ENCODE measurements at places on chromosomes 3 and 15.

DNA sequence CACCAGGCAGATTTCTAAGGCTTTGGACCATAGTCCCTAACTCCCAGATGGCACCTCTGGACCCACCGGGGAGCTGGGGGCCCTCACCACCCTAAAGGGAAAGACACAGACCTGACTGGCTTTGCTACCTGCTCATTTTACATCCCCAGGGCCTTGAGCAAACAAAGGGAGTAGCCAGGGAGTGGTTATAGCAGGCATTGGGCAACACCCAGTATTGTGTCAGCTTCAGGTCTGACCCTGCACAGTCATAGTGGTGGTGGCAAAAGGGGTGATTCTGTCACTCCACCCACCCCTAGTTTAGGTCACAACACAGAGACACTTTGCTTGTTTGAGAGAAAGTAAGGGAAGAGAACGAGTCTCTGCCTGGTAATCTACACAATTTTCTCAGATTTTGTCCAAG lies 352.5 kb downstream of the DIPK2A start:
- DNase-seq: no peak

GRCh38 chr3:66487465-66487864 lies 13.4 kb downstream of the LRIG1 start:
- DNase-seq: no peak

- DNase-seq: no peak
Measured at GRCh38 chr3:23246651-23247050, 43.5 kb downstream of the UBE2E2 start.

DNA sequence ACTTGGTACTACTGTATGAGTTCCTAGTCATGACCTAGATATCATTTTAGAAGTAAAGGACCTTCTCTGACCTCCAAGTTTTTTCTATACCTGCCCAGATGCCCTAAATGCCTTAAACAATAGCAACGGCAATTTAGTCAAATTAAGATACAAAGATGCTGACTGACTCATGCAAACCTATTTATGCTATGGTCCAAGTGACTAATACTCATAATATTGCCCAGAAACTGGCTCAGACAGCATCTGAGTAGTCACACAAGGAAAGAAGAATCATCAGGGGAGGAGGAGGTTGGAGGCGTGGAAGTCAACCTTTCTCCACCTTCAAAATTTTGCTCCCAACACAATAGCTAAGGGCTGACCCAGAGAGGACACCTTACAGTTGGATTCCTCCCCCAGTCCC lies 6.8 kb downstream of the FYCO1 start:
- DNase-seq: no peak

GRCh38 chr15:75232252-75232813 lies 25.8 kb upstream of the GOLGA6C start:
- no peak for DNase-seq

DNA sequence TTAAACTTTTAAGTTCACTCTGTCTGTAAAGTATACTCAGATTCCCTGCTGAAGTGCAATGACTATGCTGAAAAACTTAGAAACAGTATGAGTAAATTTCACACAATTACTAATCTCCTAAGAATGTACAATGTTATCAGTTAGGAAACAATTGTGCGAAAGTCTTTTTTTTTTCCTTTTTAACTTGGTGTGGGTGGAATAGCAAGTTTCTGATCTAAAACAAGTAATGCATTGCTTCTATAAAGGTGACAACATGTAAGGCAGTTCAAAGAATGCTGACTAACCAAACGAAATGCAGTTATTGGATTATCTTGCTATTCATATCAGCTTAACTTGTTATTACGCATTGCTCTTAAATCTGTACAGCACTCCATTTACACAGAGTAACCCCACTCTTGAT lies 19.3 kb upstream of the SLC12A8 start:
- no peak for DNase-seq

DNA sequence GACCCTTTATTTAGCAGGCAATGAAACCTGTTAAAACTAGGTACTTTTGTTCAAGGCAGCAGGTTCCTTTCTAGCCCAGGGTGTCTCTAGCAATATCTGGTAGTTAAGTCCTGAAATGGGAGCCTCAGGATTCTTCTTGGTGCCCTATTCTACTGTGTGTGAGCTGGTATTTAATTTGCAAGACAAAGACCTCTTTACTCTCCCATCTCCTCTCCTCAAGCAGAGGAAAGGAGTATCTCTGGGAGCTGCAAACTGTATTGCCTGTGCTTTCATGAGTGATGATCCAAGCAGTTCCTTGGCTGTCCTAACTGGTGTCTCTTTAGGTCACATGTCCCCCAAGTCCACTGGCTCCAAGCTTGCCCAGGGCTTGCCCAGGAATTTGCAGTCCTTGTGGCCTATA lies 188.2 kb downstream of the SI start:
- no peak for DNase-seq

DNA sequence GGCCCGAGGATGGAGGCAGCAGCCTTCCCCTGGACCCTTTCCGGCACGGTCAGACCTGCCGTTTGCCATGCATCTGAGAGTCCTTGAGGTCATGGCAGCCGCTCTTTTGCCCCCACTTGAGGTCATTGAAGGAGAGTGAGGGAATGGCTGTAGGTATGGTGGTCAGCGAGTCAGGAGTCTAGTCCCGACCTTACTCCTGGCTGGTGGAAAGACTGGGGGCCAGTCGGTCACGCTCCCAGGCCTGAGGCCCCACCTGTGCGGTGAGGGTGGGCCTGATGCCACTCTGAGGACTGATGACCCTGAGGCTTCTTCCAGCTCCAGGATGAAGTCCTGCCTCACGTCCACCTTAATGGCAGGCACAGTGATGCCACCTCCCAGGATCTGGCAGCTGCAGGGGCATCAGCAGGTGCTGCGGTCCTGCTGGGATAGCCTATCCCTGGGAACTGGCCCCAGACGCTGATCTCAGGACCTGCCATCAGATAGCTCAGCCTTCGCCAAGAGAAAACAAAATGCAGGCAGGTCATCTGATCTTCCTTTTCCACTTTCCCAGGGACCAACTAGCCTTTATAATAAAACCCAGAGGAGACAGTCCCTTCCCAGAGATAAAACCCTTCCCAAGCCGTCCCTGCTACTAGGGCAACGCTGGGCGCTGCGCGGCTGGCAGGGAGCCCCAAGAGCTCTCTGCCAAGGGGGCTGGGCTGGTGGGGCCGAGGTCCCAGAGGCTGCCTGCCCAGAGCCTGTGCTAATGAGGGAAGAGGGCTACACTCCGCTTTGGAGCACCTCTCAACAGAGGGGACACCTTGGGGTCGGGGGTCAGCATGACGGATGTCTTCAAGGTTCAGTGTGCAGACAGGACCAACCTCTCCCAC lies 42.2 kb downstream of the TM2D3 start:
- no peak for DNase-seq

DNA sequence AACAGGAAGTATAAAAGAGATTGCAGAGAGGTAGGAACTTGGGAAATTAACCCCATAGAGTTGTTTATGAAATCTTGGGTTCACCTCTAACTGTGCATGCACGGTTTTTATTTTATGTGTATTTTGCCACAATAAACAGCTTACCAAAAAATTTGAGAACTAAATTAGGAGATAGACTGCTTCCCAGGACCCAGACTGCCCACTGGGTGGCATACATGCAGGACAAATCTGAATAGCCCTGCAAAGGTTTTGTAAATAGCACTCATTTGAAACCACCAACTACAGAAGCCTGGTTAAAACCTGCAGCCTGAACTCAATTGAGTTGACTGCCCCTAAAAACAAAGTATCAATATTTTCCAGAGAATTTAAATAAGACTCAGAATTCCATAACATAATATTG lies 96.4 kb upstream of the SLCO2A1 start:
- DNase-seq: no peak

GRCh38 chr15:64897345-64897985 lies 14.2 kb upstream of the ANKDD1A start:
- DNase-seq: no peak

- DNase-seq: no peak
Measured at GRCh38 chr15:78811124-78811824, at the start of gene ADAMTS7. Gene ADAMTS7 (minus strand): TSS chr15:78811464. CDS start chr15:78811220, 244 bp downstream.

DNA sequence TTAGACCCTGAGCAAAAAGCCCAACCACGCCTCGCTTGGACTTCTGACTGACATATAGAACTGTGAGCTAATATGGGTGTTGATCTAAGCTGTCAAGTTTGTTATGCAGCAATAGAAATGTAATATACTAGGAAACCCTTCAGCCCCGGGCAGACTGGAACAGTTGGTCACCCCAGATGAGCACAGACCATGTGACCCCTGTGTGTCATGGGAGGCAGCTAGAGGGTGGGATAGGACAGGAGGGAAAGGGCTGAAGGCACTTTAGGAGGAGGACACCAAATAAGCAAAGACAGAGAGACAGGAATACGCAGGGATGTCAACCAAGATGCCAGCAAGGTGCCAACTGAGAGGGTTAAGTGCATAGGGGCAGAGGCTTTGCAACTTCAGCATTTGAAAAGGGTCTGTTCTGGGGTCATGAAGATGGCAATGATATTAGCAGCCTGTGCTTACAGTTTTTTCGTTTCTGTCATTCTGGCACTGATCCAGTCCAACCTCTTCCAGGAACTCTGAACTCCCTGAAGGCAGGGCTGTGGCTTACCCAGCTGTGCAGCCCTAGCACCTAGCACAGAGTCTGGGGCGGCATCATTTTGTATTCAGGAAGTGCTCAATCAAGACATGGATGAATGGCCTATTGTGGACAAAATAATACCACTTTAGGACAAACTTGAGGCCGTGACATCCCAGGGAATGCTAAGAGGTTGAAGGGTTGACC lies 51.4 kb downstream of the HES1 start:
- no peak for DNase-seq

DNA sequence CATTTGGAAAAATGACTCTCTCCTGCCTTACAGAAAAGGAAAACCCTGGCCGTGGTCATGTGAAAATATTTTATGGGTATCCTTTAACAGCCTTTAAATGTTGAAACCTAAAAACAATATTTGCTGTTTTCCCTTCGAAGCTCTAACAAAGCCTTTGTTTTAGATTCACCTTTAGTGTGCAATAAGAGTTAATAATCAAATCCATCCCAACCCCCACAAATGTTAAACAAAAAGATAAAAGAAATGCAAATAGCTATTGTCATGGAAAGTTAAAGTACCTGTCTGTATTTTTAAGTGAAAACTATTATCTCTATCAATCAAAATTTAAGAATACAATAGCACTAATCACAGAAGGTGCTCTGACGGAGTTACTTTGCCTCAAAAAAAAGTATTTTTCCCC lies 279.3 kb downstream of the FOXP1 start:
- DNase-seq: no peak

GRCh38 chr3:14156201-14156600 lies 22.2 kb downstream of the XPC start:
- DNase-seq: no peak

- no peak for DNase-seq
Measured at GRCh38 chr15:62940755-62941361, 101.7 kb upstream of the TPM1 start.

GRCh38 chr15:100671858-100672543 lies 69.6 kb downstream of the ASB7 start:
- DNase-seq: no peak

DNA sequence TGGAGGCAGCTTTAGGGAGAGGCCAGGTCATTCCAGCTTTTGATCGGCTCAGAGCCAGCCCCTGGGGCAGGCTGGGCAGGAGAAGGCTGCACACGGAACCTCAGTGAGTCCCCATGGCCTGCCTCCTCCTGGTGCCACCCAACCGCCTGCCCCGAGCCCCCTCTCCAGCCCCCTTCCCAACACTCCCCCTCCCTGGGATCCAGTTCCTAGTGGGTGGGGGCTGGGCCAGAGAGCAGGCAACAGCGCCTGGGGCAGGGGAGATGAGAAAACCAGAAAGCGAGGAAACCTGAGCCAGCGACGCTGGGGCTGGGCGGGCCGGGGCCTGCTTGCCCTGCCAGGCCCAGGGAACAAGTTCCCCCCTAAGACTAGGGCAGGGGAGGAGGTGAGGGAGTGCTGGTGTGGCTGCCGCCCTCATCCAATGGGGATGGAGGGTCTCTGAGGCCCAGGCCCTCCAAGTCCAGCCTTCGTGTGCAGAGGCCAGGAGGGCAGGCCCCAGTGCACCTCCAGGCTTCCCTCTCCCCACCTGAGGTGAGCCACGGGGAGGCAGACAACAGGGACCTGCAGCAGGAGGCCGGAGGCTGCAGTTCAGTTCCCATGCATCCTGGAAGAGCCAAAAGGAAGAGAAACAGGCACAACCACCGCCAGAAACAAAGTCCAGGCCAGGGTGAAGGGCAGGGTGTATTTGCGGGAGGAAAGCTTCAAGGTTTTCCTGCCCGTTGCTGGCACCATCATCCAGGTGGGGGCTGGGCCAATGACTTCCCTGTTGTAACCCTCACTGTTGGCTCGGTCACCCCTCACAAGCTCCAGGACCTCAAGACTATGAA lies 4.0 kb upstream of the SEMA3F start:
- DNase-seq: no peak

DNA sequence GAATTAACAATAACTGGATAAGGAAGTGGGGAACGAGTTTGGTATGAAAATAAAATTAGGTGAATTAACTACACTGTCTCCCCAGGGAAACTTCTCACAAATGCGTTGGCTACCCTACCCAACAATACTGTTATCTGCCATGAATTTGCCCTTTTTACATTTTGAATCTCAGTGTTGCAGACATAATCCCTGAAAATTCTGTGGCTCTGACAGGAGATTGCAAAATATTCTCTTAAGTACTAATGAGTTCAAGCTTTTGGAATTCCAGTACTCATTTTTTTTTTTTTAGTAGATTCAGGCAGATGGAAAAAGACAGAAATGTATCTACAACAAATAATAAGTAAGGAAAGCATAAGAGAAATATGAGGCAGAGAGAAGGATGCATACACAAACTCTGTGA lies 332.6 kb downstream of the LSAMP start:
- no peak for DNase-seq

GRCh38 chr15:80916056-80916455 lies 73.6 kb downstream of the MESD start:
- no peak for DNase-seq

DNA sequence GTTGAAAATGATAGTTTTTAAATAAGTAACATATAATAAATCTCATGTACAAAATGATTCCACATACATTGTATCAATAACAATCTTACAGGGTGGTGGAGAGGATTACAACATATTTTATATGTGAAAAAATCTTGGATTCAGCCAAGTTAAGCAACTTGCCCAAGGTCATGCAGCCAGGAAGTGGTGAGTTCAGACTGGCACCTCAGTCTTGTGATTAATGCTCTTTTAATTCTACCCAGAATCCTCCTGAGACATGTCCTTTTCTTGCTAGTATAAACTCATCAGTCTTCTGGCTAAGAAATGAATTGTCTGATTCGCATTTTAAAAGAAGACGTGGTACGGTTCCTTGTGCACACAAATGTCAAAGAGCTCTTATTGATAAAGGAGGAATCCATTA lies 4.5 kb upstream of the MYRIP start:
- DNase-seq: no peak

GRCh38 chr3:194879126-194879877 lies 193.6 kb downstream of the FAM43A start:
- no peak for DNase-seq

DNA sequence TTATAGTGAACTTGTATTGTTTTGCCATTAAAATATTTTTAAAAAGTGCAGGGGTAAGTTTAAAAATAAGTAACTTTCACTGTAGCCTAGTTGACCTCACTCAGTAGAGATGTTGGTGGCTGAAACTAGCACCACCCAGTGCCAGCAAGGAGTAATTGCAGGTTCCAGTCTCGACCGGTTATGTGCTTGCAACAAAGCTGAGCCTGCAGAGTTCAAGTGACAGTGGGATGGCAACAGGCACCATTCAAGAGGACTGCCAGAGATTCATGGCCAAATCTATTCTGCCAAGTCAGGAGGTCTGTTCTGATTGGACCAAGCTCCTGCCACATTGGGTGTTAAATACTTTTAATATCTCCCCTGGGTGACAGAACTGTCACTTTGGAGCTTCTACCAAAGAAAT lies 2.7 kb downstream of the ADAMTS7 start:
- no peak for DNase-seq

- DNase-seq: no peak
Measured at GRCh38 chr3:155549087-155549486, 195.8 kb downstream of the PLCH1 start.

GRCh38 chr15:60416484-60416883 lies 18.7 kb upstream of the ANXA2 start:
- DNase-seq: no peak
